ENCODE measurements at places on chromosomes 1 and 21.

GRCh38 chr1:21668232-21668950, 766 bp downstream of the RAP1GAP start:
- DNase-seq: no peak

DNA sequence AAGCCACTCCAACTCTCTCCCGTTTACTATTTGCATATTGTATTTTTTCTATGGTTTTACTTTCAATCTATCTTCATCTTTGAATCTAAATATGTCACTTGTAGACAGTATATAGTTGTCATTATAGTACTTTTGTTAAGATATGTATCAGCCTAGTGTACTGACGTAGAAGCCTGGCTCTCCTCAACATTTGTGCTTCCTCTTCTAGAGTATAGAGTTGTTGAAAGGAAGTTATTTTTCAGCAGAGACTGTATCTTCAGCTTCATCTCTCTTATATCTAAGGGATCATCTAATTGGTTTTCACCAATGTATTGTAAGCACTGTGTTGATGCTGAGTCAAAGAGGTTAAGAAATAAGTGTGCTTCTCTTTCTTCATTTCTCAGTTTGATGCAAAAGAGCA, 192.8 kb downstream of the LMO4 start:
- no peak for DNase-seq

- no peak for DNase-seq
Measured at GRCh38 chr1:39187275-39188046, 17.0 kb upstream of the MACF1 start.

- DNase-seq: no peak
Measured at GRCh38 chr1:219298571-219299148, 125.0 kb downstream of the LYPLAL1 start.

- no peak for DNase-seq
Measured at GRCh38 chr1:41417746-41418145, 56.5 kb downstream of the FOXO6 start.

DNA sequence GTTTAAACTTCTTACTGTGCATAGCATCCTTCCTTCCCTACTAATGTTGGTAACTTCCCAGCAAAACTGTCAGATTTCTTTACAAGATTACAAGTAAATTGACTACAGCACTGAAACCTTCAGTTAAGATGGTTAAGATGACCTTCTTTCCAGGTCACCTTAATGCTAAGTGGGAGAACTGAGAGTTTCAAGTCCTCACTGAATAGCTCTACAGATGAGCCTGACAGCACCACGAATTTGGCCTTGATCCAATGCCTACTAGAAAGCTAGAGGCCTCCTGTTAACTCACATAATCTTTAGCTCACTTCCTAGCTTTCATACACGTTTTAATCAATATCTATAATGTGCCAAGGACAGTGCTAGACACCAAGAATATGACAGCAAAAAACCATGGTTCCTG, 276.0 kb upstream of the PLD5 start:
- DNase-seq: no peak

DNA sequence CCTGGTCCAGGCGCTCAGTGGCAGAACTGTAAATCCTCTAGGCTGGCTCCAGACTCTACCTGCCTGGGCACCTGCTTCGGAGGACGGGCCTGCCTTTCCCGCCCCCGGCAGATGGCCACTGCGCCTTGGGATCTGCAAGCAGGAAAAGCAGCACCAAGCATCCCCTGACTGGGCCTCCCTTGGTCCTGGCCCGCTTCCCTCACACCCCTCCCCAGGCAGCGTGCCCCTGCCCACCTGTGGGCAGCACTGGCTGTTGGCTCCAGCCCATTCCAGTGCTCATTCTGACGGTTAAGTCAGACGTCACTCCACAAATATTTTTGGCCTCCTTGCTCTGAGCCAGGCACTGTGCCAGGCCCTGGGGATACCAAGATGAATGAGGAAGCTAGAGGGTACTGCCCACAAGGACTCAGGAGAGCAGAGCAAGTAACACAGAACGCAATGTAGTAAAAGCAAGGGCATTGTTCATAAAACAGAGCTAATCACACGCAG, 22.0 kb upstream of the BLACAT1 start:
- no peak for DNase-seq

DNA sequence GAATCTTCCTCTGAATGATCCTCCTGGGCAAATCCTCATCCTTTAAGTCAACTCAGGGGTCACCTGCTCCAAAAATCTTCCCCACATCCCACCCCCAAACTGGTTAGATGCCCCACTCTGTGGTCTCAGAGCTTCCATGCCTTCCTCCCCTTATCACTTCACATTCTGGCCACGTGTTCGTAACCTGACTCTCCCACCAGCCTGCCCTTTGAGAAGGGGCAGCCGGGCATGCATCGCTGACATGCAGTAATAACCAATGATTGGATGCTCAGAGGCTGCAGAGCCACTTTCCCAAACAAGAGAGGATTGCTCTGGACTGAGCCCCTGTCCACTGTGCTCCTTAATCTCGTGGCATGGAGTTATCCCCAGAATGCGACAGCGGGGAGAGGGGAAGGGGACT, 7.0 kb downstream of the LELP1 start:
- DNase-seq: no peak

DNA sequence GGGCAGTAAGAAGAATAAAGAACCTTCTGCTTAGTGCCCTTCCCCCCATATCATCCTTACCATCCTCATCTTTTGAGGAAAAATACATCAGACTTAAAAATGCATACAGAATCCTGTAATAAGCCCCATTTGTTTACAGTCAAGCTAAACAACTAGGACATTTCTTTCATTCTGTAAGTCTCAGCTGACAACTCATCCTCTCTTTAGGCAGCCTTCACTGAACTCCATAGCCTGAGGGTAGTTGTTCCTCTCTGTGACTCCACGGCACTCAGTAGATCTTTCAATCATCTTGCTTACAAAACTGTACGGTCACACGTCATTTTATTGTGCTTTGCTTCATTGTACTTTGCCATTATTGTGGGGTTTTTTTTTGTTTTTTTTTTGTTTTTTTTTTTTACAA, 82.5 kb downstream of the NRIP1 start:
- DNase-seq: no peak

GRCh38 chr1:202540014-202540413, 170.2 kb downstream of the SYT2 start:
- no peak for DNase-seq

DNA sequence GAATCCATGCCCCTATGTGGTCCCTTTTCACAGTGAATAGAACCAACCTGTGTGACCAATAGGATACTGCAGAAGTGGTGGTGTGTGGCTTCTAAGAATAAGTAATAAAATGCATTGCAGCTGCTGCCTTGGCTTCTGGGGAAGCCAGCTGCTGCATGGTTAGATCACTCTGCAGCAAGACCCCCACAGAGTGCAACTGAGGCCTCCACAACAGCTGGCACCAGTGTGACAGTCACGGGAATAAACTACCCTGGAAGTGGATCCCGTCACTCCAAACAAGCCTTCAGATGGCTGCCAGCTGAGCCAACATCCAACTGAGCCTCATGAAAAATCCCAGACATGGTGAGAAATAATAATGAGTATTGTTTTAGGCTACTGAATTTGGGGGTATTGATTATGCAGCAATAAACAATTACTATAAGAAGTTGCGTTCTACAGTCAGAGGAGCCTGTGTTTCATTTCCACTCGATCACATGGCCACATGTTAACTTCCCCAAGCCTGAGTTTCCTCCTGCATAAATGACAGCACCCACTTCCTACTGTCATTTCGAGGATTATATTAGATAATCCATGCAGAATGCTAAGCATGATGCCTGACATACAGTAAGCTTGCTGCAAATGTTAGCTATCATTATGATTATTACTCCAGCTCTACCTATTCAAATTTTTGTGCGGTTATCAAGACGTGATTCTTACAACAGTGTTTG, 20.8 kb upstream of the COG2 start:
- no peak for DNase-seq

DNA sequence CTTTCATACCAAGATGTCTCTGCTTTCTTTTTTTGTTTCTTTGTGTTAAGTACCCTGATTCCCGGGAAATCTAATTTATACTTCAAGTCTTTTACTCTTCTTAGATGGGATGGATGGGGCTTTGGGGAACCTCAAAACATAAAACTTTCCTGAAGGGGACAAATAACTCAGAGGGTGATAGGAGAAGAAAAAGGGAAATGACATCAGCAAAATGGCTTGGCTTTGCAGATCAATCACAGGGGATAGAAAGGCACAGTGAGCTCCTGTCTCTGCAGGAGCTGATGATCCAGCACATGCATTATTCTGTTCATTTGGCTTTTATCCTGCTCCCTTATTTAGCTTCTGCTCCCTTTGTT, 1.4 kb upstream of the CA14 start:
- DNase-seq: no peak

All from stimulated activated effector memory CD8-positive, alpha-beta T cell treated with anti-CD3 and anti-CD28 coated beads, Interleukin-12 subunit alpha, Interleukin-12 subunit beta, amount 100 ng/mL, for 72 hours (primary cell).